ENCODE measurements at places on chromosomes 6 and 20.

- no peak for DNase-seq
Measured at GRCh38 chr6:135129136-135129856, 51.8 kb upstream of the MYB start.

DNA sequence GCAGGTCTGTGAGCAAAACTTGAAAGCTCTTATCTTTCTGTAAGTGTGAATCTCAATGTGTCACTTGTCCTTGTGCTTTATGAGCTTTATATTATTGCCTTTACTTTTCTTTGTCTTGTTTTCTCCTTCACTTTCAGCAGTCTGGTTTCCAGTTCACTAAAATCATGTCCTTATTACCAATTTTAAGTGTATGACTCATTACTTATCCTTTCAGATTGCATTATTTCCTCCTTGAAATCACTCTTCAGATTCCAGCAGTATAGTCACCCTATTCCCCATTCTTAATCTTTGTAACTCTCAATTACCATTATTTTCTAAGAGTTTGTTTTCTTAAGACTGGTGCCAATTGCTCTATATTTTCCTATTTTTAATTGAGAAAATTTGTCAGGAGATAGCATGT is 117.4 kb upstream of the GRIK2 start:
- peak; percentile 14 for DNase-seq

DNA sequence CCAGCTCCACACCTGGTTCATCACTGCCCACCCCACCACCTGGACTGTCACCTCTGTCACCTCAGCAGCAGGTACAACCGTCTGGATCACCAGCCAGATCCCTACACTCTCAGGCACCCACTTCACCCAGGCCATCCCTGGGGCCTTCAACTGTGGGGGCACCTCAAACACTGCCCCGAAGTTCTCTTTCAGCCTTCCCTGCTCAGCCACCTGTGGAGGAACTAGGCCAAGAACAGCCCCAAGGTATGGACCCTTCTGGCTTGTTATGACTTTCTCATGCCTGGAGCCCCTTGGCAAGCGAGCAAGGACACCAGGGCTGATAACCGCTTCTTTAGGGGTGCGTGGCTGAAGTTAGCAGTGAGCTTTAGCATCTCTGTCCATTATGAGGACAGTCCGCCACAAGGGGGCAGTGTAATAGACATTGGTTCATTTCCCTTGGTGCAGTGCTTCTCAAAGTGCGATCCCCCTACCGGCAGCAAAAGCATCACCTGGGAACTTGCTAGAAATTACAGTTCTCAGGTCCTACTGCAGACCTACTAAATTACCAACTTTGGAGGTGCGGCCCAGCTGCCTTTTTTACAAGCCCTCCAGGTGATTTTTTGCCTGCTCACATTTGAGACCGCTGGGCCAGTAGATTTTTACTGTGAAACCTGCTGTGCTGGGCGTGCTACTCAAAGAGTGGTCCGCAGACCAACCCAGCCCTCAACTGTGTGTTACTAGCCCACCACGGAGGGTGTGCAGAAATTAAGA is 32.5 kb downstream of the PNPLA1 start:
- DNase-seq = peak; percentile 93

- no peak for DNase-seq
Measured at GRCh38 chr6:90442366-90442765, 144.5 kb downstream of the MAP3K7 start.

DNA sequence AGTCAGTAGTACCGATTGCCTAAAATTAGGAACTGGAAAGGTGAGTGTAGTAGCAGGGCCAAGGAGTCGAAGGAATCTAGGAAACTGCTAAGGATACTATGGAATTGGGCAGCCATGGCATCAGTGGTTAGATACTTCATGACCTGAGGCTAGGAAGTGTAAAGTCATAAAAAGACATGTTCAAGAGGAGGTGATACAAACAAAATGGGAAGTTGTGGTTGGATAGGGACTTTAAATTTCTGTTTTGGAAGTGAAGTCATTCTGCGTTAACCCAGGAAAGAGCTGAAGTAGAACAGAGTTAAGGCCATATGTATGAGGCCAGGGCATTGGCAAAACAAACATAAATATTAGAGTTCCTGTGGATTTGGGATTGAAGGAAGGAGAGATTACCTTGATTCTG is 88.6 kb upstream of the TMEM181 start:
- no peak for DNase-seq

DNA sequence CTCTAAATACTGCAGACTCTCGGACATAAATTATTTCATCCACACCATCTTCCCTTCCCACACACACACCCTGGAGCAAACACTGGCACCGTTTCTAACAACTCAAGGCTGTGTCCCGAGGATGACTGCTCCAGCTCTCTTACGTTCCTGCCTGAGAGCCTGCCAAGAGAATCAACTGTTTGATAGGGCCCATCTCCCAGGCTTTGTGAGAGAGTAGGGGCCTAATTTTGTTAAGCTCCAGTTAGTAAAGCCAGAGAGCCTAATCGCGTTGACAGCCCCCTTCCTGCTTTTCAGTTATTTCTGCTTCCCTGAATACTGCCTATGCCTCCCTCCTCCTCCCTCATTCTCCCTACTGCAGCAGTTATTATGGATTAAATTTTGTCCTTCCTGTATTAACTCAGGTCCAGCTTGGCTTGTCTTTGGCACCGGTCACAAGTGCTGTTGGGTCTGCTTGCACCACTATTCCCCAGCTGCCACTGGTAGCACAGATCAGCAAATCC is 118.1 kb upstream of the TMEM181 start:
- DNase-seq = no peak

GRCh38 chr20:46350201-46350985 is 42.1 kb upstream of the CDH22 start:
- peak; percentile 44 for DNase-seq

GRCh38 chr20:64080013-64080812 is at the start of gene OPRL1:
Gene OPRL1, plus strand, starts transcription at chr20:64080082. Its CDS starts 12,639 bp downstream, at chr20:64092721.
- no peak for DNase-seq

DNA sequence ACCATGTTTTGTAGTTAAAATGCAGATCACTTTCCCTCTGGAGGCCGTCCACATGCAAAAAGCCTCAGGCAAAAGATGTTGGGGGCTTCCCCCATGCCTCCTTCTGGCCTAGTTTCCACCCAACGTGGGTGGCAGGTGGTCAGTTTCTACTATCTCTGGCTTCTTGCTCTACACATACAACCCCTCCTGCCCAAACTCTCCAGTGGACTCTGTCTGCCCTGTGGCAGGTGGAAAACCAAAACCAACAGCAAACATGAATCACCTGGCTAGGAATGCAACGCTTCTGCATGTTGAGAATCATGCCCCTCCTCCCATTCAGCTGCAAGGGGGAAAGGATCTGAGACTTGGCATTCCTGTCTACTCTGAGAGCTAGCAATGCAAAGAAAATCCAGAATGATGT is 94.8 kb downstream of the MBOAT1 start:
- peak; percentile 77 for DNase-seq

Data from epithelial cell of esophagus (primary cell).